Vagina (tissue), 2 donors: ENCODE measurements at places on chromosomes 13 and 19.

DNA sequence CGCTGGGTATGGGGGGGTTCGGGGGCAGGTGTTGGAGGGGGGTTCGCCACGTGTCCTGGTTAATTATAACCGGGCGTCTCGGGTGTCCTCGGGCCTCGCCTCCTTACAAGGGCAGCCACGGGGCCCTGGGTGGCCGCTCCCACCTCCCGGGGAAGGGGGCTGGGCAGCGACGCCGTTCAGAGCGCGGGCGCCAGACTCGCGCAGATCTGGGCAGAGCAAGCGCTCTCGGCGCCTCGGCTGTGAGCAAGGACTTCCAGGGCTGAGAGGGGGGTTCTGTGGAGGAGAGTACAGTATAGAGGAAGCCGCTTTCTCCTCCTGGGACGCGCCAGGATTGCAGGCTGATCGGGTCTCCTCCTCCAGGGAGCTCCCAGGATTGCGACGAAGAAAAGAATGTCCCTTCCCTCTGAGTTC is 1.0 kb upstream of the CKM start:
- DNase-seq = no peak

- DNase-seq = peak; percentile 89
Measured at GRCh38 chr19:35170359-35171061, 16.0 kb downstream of the FXYD5 start.

- no peak for DNase-seq
Measured at GRCh38 chr13:100673713-100674571, 653 bp downstream of the TMTC4 start.

DNA sequence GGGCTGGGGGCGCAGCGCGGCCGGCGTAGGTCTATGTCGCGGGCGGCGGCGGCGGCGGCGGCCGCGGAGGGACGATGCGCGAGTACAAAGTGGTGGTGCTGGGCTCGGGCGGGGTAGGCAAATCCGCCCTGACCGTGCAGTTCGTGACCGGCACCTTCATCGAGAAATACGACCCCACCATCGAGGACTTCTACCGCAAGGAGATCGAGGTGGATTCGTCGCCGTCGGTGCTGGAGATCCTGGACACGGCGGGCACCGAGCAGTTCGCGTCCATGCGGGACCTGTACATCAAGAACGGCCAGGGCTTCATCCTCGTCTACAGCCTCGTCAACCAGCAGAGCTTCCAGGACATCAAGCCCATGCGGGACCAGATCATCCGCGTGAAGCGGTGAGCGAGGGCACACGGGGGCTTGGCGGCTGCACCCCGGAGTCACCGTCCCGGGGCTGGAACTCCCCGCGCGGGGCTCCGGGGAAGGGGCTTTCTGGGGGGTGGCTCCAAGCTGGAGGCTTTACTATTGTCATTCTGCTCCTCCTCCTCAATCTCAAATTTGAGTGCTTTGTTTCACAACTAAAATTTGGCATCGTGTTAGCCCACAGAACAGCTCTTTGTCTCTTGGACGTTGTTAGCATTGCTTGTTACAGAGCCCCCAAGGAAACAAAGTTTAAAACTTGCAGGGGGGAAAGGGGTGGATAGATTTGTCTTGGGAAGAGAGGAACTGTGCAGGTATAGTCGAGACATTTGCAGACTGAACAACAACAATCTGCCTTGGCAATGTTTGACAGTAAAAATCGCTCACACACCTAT is 630 bp downstream of the RAP2A start:
- DNase-seq = peak; percentile 91

DNA sequence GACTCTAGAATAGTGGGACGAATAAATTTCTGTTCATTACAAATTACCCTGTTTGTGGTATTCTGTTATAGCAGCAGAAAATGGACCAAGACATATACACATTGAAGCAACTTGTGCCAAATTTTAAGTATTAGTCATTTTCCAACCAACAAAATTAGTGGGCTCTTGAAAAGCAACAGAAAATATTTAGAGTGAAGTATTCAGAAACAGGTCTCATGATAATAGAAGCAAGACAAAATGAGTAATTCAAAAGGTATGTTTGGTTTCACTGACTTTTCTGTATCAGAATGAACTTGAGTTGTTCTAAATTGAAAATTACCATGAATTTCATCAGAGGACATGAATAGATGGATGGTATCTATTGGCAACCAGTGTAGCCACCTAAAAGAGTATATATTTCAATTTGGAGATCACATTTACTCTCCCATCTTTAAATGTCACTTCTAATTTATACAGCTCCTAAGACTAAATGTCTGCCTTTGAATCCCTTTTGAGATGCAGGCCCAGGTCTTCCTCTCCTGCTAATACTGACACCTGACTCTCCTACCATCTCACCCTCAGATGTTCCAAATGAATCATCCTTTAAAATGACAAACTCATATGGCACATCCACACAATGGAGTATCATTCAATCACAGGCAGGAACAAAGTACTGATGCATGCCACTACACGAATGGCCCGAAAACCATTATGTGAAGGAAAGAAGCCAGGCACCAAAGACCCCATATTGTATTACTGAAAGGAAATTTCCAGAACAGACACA is 40.7 kb upstream of the DOCK9 start:
- no peak for DNase-seq

DNA sequence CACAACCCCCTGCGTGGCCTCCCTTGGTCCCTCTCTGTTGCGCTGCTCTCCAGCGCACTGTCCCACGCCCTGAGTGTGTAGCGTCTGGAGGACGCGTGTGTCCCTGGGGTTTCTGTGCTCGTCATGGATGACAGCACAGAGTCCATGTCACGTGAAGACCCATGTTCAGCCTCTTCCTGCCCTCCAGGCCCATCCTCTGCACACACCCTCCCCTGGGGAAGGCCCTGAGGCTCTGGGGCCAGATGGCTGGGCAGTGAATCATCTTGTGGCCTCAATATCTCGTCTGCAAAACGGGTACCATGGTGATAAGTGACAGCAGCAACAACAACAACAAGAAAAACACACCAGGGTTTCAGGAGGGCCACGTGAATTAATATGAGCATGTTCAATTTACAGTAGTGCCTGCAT is 71.5 kb upstream of the ARHGEF7 start:
- DNase-seq = no peak

GRCh38 chr19:10852098-10852800 is 4.0 kb downstream of the C19orf38 start:
- no peak for DNase-seq

- DNase-seq = no peak
Measured at GRCh38 chr19:16113727-16114126, 2.0 kb downstream of the RAB8A start.

DNA sequence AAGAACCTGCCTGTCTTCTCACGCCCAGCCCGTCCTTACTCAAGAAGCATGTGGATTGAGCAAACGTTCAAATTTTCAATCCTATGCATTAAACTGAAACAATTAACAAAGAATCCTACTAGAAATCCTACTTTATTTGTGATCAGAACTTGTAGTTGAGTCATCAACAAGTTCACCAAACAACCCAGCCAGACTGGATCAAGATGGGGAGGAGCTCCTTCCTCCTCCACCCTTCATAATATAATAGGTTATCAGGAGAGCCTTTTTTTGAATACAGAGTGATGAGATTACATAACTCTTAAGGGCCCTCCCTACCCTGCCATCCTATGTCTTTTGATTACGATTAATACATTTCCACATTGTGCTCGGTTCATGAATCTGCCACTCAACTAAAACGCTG is 32.7 kb downstream of the SOX21 start:
- no peak for DNase-seq

DNA sequence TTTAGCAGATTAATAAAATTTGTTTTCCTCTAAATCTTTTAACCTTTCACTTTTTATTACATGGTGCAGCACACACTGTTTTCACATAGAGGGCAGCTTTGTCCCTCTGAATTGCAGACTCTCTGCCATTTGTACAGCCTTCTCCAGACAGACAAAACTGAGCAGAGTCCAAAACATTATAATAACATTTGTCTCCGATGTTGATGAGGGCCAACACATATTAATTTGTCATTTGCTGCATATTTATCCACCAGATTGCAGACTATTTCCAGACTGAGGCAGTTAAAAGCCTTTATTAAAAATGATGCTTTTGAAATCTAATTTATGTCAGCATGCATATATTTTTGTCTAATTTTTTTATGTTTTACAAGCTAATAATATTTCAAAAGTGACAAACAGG is 1251.9 kb upstream of the SLC10A2 start:
- DNase-seq = no peak
